ENCODE measurements at places on chromosomes 11 and 22. TPM values are rescaled to one million over a fixed set of nuclear protein-coding genes. Genes with fewer than 3 reads are reported as not detected.
A peak's percentile ranks its signal among the peaks of the same experiment; 100 is the strongest.

Gene GSTT2
- 2.4 TPM for total RNA-seq

Gene SCN4B
- 3.5 TPM for total RNA-seq

Gene SCGB1A1
- total RNA-seq, result not detected

Gene FIBIN
- total RNA-seq, result 85.4 TPM

Gene PRRG4
- 18.4 TPM for total RNA-seq

Gene MUC2
- not detected for total RNA-seq

- DNase-seq, result peak; percentile 16
These were observed 113.0 kb downstream of the CTTN start for GRCh38 chr11:70511345-70511744.

- DNase-seq, result peak; percentile 41
These were observed 1631.4 kb upstream of the TENM4 start for GRCh38 chr11:81072273-81072672.

DNA sequence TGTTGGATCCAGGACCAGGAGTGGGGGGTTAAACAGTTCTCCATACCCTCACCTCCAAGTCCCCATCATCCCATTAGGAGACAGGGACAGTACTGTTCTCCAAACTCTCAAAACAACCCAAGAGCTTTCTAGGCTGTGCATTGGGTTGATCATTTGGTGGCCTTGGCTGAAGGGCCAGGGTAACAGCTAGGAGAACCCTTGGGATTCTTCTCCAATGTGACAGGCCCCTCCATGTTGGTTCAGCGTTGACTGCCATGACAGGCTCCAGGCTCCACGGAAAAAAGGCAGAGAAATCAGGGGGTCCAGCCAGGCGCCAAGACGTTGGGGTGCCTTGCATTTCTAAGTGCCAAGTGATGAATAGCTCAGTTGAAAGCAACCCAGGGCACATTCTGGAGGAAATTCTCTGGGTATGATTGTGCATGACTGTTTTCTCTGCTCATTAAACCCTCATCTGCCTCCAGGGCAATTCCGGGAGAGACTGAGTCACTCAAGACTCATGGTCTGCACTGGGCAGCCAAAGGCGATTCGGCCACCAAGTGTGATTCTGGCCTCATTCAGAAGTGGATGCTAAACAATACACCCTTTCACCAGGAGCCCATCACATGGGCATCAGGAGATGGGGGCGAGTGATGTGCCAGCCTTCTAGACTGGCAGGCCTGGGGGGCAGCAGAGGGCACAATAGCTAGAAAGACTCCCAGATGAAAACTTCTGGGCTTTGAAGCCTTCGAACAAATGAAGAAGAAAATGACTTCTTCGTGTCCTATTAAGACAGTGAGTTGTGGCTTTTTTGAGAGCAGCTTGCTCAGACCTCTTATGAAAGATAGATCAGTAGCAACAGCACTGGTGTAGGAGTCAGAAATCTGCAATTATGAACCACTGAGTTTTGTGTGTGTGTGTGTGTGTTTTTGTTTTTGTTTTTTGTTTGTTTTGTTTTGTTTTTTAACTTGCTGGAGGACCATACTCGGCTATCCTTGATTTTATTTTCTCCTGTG is 27.7 kb downstream of the CD44 start:
- no peak for DNase-seq

DNA sequence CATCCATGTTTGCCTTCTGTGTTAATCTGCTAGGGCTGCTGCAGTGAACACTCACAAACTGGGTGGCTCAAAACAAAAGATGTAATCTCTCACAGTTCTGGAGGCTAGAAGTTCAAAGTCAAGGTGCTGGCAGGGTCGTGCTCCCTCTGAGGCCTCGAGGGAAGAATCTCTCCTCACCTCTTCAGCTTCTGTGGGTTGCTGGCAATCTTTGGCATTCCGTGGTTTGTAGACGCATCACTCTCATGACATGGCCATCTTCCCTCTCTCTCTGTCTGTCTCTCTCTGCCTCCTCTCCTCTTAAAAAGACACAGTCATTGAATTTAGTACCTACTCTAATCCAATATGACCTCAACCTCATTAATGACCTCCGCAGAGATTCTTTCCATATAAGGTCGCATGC is 78.8 kb downstream of the TSPAN18 start:
- no peak for DNase-seq

GRCh38 chr11:72098741-72099140 is 4.4 kb downstream of the LAMTOR1 start:
- no peak for DNase-seq

- no peak for DNase-seq
These were observed 10.2 kb downstream of the PACS1 start for GRCh38 chr11:66080055-66080817.

GRCh38 chr11:130675371-130675821 is 227.0 kb downstream of the ADAMTS15 start:
- peak; percentile 93 for DNase-seq

DNA sequence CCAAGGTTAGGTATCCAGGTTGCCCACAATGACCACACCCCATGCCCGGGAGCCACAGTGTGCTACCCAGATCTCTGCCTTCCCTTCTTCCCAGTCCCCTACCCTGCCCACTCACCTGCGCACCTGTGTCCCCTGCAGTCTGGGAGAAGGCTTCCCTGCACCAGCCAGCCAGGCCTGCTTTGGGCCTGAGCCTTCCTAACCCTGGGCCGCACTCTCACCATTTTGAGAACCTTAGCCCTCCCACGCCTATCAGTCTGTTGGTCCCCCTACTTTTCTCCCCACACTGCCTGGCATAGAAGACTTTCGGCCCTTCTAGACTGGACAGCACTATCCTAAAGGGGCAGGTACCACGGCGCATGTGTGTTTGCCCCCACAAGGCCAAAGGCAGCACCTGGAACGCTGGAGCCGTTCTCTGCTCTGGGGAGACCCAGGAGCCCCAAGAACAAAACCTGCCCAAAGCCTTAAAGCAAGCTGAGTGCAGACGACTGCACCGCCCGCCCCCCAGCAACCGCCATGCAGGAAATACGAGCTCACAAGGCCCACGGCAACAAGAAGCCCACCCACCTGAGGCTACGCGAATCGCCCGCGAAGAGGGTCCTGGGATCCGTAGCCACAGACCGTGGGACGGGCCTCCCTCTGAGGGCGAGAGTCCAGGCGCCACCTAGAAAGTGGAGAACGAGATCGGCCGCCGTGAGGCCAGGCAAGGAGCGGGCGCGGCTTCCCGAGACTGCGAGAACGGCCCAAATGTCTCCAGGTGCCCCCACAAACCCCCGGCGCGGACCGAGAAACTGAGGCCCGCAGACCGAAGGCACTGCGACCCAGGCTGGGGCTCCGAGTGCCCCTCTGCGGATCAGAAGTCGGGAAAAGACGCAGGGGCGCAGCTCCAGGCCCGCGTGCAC is 546 bp downstream of the GNB1L start:
- DNase-seq, result peak; percentile 58

DNA sequence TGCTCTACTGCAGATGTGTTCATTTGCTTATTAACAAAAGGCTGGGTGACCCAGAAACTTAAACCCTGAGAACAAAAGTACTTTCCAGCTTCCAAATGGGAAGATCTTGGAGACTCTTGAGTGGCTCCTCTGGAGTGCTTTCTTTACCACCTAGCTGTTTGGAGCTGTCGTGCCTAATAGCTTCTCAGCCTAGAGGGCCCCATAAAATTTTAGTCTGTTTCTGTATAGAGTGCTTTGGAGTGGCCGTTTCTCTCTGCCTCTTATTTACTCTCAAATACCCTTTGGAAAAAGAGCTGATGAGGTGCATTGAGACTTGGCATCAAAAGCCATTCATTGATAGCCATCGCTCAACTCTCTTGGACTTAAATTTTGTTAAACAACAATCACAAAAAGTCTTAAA is 50.7 kb downstream of the ZNRF3 start:
- DNase-seq, result no peak

- DNase-seq, result no peak
These were observed 407.3 kb upstream of the CHORDC1 start for GRCh38 chr11:90630176-90630575.

GRCh38 chr11:63931876-63932275 is 6.9 kb upstream of the NAA40 start:
- DNase-seq, result no peak

DNA sequence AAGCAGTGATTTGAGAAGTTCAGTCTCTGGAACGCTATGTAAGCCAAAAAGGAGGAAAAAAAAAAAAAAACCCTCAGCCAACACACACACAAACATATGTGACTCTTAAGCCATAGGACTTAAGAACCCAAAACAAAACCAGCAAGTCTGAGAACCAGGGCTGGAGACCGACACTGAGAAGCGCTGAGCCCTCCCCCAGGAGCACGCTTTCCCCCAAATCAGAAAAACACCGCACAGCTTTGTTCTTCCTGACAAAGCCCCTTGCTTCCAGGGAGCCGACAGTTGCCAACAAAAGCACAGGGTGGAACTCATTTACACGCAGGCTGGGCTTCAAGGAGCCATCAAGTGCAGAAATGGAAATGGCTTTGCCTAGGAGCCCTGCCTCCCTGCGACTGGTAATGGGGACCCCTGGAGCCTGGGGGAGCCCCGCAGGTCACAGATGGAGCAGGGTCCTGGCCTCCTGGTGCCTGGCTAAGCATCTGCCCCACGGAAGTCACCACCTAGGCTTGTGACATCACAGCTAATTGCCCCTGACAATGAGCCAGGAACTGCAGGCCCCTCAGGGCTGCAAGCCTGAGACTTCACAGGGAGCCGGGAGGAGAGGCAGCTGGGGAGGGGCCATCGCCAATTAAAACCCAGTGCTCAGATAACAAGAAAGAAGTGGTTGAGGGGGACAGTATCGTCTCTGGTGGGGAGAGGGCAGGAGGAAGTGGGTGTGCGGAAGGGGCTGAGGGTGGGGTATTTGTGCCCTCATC is 66.9 kb downstream of the NFAM1 start:
- DNase-seq, result peak; percentile 72

DNA sequence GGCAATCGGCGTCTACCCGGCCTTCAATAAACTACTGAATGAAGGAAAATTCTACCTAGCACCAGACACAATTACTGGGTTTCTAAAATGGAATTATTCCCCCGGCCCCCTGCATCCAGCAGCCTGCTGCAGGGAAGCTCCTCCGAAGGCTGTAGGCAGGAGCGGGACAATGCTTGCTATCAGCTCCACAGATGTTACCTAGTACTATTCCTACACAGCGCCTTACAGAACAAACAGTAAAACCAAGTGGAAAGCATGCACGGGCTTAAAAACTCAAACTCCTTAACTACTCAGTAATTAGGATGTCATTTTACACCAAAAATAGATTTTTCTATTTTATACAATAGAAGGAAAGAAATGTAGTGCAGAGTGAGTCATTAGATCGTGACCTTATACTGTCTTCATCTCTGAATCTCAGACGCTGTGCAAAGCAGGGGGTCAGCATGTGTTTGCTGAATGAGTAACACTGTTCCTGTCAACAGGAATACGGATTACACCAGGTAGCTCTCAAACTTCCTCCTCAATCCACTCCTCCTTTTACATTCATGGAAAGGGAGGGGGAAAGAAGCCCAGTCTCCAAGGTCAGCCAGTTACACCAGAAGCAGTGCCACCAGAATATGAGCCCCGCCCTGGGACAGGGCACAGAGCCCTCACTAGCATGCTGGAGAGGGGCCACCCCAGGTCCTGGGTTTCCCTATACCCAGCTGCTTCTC is 74.9 kb downstream of the PACSIN2 start:
- DNase-seq, result peak; percentile 82

DNA sequence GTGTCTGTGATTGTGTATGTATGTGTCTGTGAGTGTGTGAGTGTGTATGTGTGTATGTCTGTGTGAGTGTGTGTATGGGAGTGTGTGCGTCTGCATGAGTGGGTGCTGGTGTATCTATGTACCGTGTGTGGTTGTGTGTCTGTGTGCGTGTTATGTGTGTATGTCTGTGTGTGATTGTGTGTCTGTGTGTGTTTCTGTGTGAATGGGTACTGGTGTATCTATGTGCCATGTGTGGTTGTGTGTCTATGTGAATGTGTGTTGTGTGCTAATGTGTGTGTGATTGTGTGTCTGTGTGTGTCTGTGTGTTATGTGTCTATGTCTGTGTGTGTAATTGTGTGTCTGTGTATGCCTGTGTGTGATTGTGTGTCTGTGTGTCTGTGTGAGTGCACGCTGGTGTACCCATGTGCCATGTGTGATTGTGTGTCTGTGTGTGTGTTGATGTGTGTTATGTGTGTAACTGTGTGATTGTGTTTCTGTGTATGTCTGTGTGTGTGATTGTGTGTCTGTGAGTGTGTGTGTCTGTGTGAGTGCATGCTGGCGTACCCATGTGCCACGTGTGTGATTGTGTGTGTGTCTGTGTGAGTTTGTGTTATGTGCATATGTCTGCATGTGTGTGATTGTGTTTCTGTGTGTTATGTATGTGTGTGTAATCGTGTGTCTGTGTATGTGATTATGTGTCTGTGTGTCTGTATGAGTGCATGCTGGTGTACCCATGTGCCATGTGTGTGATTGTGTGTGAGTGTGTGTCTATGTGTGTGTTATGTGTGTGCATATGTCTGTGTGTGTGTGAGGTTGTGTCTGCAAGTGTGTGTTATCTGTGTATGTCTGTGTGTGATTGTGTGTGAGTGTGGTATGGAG is 6.8 kb upstream of the CACNA1I start:
- DNase-seq, result no peak

- DNase-seq, result peak; percentile 80
These were observed 10.8 kb downstream of the PPFIBP2 start for GRCh38 chr11:7524462-7525235.

- DNase-seq, result no peak
These were observed 98.3 kb upstream of the ZC3H12C start for GRCh38 chr11:109994907-109995306.

DNA sequence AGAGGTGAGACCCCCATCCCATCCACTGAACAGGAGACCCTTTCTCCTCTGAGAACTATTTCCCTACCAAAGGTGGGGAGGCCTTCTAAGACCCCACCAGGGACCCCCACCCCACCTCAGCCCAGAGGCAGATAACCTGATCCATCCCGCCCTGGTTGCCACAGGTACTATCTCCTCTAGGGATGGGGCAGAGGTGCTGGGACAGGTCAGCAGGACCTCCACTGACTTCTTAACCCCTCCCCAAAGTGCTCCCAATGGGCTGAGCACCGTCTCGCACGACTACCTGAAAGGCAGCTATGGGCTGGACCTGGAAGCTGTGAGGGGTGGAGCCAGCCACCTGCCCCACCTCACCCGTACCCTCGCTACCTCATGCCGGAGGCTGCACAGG is 4.3 kb downstream of the INPPL1 start:
- no peak for DNase-seq

- no peak for DNase-seq
These were observed 97.6 kb downstream of the KCNQ1 start for GRCh38 chr11:2542406-2542805.

DNA sequence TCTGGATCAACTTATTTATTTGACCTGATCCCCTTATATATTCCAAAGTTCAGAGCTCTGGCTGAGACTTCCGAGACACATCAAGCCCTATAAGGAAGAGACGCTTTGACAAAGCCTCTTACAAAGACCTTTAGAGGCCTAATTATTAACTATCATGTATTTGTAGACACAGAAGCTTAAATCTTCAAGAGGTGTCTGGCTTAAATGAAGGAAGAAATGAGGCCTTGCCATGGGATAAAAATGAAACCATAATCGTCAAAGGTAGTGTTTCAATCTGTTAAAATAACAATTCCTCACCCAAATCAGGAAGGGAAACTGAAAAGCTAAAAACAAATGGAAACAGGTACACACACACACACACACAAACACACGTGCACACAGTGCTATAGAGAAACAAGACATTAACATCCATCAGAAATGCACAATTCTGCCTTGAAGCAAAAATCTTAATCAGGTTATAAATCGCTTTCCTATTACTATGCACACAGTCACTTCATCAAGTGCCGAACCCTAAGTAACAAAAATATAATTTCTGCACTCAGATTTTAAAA is 50.2 kb downstream of the PITPNB start:
- no peak for DNase-seq

GRCh38 chr22:18994701-18995326 is 58.7 kb upstream of the PRODH start:
- DNase-seq, result peak; percentile 38
